ENCODE measurements at places on chromosomes 7 and 10. TPM values are rescaled to one million over a fixed set of nuclear protein-coding genes. Genes with fewer than 3 reads are reported as not detected.

The AUTS2 gene
- 11.3 TPM for total RNA-seq

DNA sequence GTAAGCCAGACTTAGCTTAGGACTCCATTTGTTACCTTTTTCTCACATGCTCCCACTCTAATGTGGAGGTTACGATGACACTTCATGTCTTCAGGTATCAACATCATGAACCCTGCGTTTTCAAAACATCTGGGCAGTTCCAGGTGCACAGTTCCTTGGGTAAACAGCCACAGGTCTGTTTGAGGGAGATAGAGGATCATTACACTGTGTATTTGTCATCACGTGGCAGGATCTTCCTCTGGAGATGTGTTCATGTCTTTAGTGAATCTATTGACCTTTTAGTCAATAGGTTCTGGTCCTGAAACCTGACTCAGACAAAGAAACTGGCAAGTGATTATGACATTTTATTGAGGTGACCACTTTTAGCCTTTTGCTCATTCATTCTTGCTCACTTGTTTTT is 145.5 kb downstream of the ANKRD7 start:
- H3K4me3 ChIP-seq = no peak overlapping the region
- H3K4me1 ChIP-seq = no peaks in the 10 kb centered on the region
- DNase-seq = no peak
- H3K27me3 ChIP-seq = no peaks in the 10 kb centered on the region
- H3K27ac ChIP-seq = no peak overlapping the region
- no peaks in the 10 kb centered on the region for H3K36me3 ChIP-seq

DNA sequence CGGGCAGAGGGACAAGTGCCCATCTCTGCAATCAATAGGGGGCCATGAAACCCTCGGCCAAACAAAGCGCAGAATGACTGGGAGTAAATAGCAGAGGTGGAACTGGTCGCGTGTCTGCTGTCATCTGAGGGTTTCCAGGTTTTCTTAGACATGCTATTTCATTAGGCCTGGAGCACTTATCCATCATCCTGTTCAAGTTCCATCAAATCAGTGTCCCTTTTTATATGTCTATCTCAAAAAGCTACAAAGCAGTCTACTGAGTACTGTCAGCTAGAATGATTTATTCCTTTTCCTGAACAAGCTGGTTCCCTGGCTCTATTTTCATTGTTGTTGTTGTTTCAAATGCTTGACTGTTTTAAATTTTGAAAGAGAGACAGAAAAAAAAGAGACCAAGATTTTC is 590.5 kb downstream of the PARD3 start:
- DNase-seq = no peak
- no peaks in the 10 kb centered on the region for H3K4me1 ChIP-seq
- no peaks in the 10 kb centered on the region for H3K36me3 ChIP-seq
- H3K27me3 ChIP-seq = no peaks in the 10 kb centered on the region
- no peak overlapping the region for H3K27ac ChIP-seq
- no peak overlapping the region for H3K4me3 ChIP-seq

DNA sequence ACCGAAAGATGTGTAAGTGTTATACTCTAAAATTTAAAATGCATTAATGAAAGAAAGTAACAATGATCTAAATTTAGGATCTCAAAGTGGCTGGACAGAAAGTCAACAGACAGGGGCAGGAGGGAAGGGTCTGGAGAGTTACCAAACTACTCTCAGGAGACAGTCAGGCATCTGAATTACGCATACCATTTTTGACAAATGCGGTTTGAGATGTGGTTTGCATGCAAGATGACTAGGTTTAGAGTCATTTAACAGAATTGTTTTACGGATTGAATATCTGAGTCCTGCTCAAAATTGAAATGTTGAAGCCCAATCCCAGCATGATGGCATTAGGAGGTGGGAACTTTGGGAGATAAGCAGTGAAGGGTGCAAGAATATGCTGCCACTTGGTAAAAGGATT is 314.1 kb downstream of the WDR11 start:
- no peaks in the 10 kb centered on the region for H3K36me3 ChIP-seq
- no peaks in the 10 kb centered on the region for H3K4me1 ChIP-seq
- no peak for DNase-seq
- H3K27me3 ChIP-seq = no peaks in the 10 kb centered on the region
- H3K4me3 ChIP-seq = no peak overlapping the region
- no peak overlapping the region for H3K27ac ChIP-seq
